Omental fat pad (tissue), 4 donors: ENCODE measurements at places on chromosomes 3 and 15. TPM values are rescaled to one million over a fixed set of nuclear protein-coding genes. Genes with fewer than 3 reads are reported as not detected.

DNA sequence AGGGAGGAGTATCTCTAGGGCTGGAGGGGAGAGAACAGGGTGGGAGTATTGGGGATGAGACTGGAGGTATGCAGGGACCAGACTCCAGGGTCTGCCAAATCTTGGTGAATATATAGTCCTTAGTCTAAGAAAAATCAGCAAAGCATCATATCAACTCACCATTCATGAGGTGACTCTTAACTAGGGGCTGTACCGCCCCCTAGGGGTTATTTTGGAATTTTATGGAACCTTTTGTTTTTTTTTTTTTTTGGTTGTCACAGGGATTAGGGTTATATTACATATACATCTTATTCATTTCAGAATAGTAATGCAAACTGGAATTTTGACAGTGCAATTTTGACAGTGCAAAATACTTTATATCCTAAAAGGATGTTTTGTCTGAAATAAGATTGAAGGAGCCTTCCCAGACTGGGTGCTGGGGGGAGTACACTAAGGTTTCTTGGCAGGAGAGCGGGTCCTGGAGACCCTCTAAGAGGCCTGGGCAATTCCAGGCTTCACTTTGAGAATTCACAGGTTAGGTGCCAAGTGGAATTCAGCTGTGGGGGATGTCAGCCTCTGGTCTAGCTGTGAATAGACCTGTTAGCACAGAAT, 7.5 kb downstream of the CMTM7 start:
- DNase-seq, result no peak

GRCh38 chr3:38649500-38650247, at the start of gene SCN5A:
SCN5A (minus strand) TSS chr3:38649687; CDS start chr3:38633307, 16,380 bp downstream.
- no peak for DNase-seq

- no peak for DNase-seq
These were observed 16.0 kb upstream of the VGLL3 start for GRCh38 chr3:87006844-87007439.

- DNase-seq, result no peak
These were observed 69.6 kb upstream of the PPIB start for GRCh38 chr15:64232400-64232799.

DNA sequence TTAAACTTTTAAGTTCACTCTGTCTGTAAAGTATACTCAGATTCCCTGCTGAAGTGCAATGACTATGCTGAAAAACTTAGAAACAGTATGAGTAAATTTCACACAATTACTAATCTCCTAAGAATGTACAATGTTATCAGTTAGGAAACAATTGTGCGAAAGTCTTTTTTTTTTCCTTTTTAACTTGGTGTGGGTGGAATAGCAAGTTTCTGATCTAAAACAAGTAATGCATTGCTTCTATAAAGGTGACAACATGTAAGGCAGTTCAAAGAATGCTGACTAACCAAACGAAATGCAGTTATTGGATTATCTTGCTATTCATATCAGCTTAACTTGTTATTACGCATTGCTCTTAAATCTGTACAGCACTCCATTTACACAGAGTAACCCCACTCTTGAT, 19.3 kb upstream of the SLC12A8 start:
- no peak for DNase-seq

- no peak for DNase-seq
These were observed 100.6 kb upstream of the NPHP3 start for GRCh38 chr3:132822837-132823236.

DNA sequence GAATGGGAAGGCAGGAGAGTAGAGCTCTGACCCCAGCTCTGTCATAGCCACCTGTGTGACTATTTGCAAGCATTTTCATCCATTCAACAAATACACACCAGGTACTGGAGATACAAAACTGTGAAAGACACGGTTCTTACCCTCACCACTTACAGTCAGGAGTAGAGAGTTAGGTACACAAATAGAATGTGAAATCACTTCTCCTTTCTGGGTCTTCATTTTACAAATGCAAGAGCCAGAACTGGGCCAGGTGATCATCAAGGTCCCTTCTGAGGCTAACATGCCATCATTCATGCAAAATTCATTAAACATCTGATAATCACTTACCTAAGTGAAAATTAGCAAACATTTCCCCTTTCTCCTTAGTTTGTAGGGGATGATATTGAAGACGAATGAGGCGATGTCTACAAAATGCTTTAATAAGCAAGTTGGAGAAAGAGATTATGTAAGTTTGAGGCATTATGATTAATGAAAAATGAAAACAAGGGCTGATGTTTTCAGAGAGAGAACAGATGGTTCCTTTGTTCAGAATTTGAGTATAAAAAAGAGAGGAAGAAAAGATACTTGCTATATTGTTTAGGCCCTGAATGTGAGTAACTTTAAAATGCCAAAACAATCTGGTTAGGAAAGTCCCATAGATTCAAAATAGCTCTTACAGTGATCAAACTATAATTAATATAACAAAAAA, 88.6 kb downstream of the LPP start:
- no peak for DNase-seq

GRCh38 chr15:76363251-76363650, 26.7 kb downstream of the ISL2 start:
- no peak for DNase-seq

GRCh38 chr15:63973212-63974009, 72.9 kb downstream of the DAPK2 start:
- no peak for DNase-seq

GRCh38 chr3:62874711-62875557, at the start of gene CADPS:
CADPS (minus strand) TSS chr3:62875416; CDS start chr3:62875029, 387 bp downstream.
- DNase-seq, result no peak

GRCh38 chr3:30393079-30393478, 213.3 kb upstream of the TGFBR2 start:
- DNase-seq, result no peak

DNA sequence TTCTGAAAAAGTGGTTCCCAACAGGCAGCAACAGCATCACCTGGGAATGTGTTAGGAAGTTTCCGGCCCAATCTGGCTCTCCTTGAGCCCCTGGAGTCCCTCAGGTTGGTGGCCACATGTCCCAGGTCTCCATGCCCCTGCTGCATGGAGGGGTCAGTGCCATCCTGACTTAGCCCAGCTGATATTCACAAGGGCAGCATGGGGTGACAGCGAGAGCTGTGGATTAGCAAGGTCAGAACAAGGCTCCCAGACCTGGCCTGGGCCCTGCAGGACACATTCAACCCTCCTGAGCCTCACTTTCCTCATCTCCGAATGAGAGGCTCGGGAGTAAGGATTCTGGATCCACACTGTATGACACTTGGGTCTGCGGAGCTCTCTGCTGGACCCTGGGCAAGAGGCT, 243.8 kb upstream of the TLE3 start:
- no peak for DNase-seq

GRCh38 chr15:58544756-58545155, 113.0 kb downstream of the LIPC start:
- no peak for DNase-seq

DNA sequence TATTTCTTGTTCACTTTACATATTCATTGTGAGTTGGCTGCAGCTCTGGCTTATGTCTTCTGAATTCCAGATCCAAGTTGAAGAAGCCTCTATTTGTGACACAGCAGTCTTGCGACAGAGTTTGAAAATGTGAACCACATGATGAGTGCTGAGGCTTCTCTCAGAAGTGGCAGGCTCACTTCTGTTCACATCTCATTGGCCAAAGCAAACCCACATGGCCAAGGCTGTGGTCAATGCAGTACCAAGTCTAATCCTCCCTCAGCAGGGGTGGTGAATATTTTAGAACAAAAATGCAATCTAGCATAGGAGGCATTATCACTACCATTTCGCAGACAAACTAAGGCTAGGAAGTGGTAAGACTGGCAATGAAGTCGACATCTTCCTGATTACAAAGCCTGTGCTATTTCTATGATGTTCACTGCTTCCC, 45.2 kb downstream of the CDCP1 start:
- no peak for DNase-seq

GRCh38 chr3:197183582-197183981, 114.8 kb downstream of the DLG1 start:
- DNase-seq, result no peak

DNA sequence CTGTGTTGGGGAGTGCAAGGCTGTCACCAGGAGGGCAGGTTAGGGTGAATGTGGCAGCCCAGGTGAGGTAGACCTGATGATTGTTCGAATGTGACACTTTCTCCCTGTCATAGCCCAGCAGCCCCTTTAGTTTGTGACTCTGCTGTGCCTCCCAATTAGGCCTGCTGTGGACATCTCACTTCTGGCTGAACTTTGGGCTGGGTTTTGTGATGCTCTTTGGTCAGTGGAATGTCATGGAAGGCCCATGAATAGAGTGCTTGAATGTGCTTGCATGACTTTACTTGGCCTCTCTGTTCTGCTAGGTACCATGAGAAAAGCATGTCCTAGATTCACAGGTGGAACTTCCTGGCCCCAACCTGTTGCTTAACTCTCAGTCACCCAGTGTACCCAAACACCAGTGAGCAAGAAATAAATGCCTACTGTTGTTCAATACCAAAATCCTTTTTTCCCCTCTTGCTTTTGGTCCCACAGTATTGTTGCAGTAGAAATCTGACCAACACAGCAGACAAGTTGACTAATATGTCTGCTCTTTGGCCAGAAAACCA, 249.7 kb downstream of the PTPRG start:
- no peak for DNase-seq

GRCh38 chr15:71335591-71335990, 220.3 kb downstream of the THSD4 start:
- DNase-seq, result no peak

GRCh38 chr15:29945943-29946596, 123.8 kb upstream of the TJP1 start:
- no peak for DNase-seq

- no peak for DNase-seq
These were observed 34.3 kb downstream of the TMEM44 start for GRCh38 chr3:194598771-194599557.

- DNase-seq, result no peak
These were observed 448.5 kb downstream of the NAALADL2 start for GRCh38 chr3:175307642-175308041.

- DNase-seq, result no peak
These were observed 106.0 kb downstream of the MYH15 start for GRCh38 chr3:108404368-108404767.

- DNase-seq, result no peak
These were observed 18.8 kb downstream of the ATG7 start for GRCh38 chr3:11290743-11291680.

DNA sequence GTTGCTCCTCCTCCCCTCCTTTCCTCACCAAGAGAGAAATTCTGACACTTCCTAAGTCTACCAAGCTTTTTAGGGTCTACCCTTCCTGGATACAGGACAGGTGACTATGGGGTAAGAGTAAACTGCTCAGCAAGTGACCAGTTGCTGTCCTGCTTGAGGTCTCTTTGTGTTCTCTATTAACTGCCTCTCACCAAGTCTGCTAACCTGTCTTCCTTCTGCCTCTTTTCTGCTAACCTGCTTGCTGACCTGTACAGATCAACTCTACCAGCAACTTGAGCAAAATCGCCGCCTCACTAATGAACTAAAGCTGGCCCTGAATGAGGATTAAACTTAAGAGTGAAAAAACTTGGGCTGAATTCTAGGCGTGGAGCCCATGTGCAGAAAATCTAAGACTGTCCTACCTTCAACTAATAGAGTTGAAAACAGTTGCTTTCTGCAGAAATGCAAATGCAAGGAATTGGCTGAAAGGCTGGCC, 27.1 kb downstream of the TPM1 start:
- no peak for DNase-seq

DNA sequence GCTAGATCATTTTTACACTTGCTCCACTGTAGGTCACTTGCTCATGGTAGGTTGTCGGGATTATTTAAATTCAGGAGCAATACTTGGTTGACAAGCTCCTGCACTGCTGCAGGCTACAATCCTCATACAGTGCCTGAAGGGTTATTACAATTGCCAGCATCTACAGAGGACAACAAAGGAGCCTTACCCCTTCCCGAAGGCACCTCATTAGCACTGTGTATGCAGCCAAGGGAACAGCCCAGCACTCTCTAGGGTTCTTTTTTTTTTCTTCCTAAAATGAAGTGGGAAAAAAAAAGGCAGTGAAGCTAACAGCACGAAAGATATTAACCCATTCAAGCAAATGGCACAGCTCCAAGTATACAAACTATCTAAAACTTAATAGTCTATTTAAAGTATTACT, 142.7 kb downstream of the ULK4 start:
- no peak for DNase-seq

GRCh38 chr15:28933710-28934445, 48.1 kb downstream of the APBA2 start:
- DNase-seq, result no peak

GRCh38 chr15:68798346-68799094, 22.2 kb downstream of the ANP32A start:
- DNase-seq, result no peak

- DNase-seq, result no peak
These were observed 4.0 kb downstream of the EPHB3 start for GRCh38 chr3:184565421-184566211.

DNA sequence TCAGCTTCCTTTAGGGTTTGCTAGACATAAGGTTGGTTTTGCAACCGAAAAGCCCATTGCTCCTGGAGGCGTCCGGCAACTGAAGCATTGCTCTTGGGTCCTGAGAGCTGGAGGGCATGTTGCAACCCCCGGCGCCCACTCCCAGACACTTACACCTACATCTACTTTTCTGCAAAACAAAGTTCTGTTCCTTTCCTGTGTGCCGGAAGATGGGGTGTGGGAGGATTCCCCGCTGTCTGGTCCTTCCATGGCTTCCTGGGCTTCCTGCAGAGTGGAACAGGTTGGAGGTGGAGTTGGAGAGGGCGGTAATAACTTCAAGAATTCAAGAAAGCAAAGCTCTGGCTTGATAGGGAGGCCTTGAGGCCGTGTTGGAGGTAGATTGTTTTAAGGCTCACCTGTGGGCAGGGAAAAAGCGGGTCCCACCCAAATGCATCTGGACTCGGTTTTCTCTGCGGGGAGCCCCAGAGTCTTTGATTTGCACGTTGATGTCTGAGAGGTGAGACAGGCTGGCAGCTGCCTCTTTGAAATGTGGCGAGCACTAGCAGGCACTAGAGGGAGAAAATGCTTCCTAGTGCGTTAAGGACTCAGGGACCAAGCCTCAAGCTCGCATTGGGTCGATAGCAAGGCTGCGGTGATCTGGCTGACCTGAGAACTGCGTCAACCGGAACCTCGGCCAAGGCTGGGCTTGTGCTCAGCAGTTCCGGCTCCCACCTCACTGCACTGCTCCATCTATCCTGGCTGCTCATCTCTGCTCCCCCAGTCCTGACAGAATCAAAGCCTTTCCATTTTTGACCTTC, 39.5 kb downstream of the NR2F2 start:
- no peak for DNase-seq

The RPP25 gene
- total RNA-seq, result 14.4 TPM

The LINGO1 gene
- total RNA-seq, result 1.0 TPM

The IGDCC3 gene
- total RNA-seq, result not detected

The GABRG3 gene
- not detected for total RNA-seq

The TMEM40 gene
- not detected for total RNA-seq

The TEX264 gene
- 70.4 TPM for total RNA-seq

The PLA1A gene
- total RNA-seq, result 3.3 TPM

The TRIM42 gene
- not detected for total RNA-seq

The LIPH gene
- total RNA-seq, result not detected

The PATL2 gene
- total RNA-seq, result 2.6 TPM

The SUSD5 gene
- 10.9 TPM for total RNA-seq

The GPR176 gene
- total RNA-seq, result 5.6 TPM

The CYP8B1 gene
- 0.19 TPM for total RNA-seq

The PYGO1 gene
- total RNA-seq, result 6.0 TPM

The CEP19 gene
- total RNA-seq, result 2.5 TPM

The ADGRG7 gene
- not detected for total RNA-seq

The MKRN3 gene
- not detected for total RNA-seq

The CNTN6 gene
- not detected for total RNA-seq
